ENCODE measurements at places on chromosomes 12 and 14.

DNA sequence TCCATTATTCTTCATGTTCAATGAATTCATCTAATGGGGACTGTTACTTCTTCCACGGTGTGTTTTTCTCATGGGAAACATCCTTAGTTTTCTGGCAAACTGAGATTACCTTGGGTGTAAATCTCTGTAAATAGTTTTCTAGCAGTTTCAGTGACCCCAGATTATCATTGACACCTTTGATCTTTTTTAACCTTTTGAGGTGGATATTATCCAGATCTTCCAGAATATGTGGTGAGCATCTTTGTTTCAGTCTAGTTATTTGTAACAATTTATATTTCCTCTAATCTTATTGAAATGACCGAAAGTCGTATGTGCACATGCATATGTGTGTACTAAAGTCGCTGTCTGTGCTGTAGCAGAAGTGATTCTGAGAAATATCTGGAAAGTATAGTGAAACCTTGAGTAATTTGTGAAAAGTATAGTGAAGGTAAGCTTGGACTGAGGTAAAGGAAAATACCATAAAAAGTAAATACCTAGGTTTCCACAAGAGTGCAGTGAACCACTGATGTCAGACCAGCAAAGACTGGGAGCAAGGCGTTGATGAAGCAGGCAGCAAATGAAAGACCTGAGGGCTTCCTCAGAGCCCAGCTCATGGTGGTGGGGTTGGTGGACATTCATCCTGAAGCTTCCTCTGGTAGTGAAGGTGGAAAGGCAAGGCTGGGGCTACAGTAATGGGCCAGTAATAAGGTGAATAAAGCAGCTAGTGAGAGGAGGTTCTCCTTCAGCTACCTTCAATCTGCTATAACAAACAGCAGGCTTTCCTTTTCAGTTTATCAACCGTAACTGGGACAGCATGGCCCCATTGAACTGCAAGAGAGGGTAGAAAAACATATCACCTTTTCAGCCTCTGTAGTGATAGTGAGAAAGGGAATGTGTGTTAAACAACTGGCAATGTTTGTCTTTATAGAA, 480.2 kb upstream of the FBXO33 start:
- no peak for DNase-seq

GRCh38 chr14:28412077-28412476, 354.5 kb upstream of the FOXG1 start:
- no peak for DNase-seq

DNA sequence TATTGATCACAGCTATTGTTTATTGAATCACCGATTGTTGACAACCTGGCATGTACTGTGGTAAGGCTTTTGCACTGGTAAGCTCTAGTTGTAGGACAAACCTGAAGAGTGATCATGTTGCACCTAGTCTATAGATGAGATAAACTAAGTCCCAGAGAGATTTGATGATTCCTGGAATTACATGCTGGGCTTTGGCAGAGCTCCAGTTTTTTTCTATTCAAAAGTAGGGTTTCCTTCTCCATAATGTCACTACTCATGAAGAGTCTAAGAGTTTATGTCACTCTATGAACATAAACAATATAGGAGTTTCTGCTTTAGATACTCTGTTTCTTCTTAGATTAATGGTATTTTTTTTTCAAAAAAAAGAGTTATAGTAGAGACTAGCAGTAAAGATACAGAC, 72.0 kb downstream of the BMP4 start:
- no peak for DNase-seq

GRCh38 chr12:89525305-89525823, 483 bp downstream of the POC1B start:
- DNase-seq, result no peak

DNA sequence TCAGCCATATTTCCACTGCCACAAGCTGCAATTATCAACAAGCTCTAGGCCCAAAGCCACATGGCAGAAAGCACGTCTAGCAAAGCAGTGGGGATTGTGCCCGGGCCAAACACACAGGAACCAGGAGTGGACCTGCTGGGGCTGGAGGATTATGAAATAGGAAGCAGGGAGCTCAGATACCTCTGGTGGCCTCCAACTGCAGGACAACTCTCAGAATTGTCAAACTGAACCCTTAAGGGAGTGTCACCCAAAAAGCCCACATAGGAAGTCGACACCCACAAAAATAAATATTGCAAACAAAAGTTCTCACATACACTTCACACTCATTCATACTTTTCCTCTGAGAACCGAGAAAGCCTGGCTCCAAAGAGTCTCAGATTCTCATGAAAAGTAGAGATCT, 26.1 kb downstream of the KCTD10 start:
- DNase-seq, result no peak

DNA sequence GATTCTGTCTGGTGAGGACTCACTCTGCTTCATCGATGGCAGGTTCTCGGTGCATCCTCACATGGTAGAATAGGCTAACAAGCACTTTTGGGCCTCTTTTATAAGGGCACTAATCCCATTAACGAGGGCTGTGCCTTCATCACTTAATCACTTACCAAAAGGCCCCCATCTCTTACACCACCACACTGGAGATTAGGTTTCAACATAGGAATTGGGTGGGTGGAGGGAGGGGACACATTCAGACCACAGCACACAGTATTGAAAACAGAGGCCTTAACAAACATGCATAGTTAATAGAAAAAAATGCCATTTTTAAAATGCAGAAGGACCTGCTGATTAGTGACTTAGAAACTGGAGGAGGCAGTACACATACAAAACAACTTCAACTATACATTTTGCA, 61.6 kb downstream of the SPPL3 start:
- DNase-seq, result no peak

- DNase-seq, result no peak
Observed at GRCh38 chr12:7905071-7905470, 30.9 kb downstream of the SLC2A3 start.

DNA sequence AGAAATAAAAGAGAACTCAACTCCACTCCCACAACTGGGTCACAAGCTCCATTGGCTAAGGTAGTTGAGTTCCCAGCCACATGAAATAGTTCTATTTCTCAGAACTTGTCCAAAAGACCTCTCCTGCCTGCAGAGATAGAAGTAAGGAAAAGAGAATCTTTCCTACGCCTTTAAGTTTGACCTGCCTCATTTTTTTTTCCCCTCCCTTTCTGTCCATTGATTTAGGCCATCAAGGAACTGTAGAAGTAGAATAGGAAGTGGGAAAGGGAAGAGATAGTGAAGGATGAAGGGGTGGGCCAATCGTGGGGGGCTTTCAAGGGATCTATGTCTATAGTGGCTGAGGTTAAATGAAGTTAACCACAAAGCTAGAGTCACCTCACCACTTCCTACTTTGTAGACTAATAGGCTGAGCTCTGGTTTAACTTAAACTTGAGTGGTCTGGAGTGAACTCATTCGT, 13.9 kb upstream of the NUDT4 start:
- DNase-seq, result no peak

GRCh38 chr12:124804011-124804621, 59.5 kb downstream of the SCARB1 start:
- DNase-seq, result peak; percentile 20

- no peak for DNase-seq
Observed at GRCh38 chr12:102441077-102441596, 39.2 kb downstream of the IGF1 start.

GRCh38 chr12:106045251-106045674, 93.5 kb downstream of the NUAK1 start:
- DNase-seq, result peak; percentile 25

DNA sequence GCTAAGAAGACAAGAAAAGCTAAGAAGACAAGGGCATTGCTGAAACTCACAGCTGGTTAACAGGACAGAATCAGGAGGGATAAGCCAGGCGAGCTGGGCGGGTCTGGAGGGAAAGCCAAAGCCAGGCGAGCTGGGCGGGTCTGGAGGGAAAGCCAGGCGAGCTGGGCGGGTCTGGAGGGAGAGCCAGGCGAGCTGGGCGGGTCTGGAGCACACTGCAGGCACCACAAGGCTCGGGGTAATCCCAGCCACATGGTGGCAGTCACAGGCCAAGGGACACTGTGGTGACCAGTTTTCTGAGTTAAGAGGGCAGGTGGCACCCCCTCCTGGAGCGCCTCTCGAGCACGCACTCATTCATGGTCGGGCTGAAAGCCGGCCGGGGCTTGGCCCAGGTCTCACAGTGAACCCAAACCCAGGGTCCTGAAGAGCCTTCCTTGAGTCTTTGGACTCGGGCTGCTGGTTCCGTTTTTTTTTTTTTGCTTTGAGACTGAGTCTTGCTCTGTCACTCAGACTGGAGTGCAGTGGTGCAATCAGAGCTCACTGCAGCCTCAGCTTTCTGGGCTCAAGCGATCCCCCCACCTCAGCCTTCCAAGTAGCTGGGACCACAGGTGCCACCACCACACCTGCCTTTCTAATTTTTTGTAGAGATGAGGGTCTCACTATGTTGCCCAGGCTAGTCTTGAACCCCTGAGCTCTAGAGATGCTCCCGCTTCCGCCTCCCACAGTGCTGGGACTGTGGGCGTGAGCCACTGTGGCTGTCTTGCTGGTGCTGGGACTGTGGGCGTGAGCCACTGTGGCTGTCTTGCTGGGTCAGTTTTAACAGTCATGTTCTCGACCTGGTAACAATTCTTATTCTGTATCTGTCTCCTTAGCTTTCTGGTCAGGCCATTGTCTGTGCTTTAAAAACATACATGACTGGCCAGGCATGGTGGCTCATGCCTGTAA, 40.2 kb downstream of the HSP90AA1 start:
- peak; percentile 26 for DNase-seq

DNA sequence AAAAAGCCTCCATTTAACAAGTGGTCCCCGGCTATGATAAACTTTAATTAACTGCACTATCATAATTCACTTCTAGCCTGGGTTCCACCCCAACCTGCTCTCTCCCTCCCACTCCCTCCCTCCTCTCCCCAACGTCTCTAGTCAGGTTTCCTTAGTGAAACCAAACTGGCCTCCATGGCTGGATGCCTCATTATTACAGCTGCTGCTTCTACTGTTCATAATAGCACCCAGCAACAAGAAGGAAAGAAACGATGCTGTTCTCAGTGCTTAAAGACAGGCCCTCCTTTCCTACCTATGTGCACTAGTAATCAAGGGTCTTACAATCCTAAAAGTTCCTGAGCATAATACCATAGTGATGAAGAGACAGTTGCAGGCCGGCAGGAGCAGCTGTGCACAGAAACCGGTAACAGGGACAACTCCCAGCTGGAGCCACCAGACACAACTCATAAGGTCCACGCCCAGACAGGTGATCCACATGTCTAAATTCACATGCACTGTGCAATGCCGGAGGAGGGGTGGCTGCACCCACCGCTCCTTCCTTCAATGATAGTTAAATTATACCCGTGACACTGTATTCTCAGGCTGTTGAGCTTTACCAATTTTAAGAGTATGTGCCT, 6.2 kb downstream of the IRF2BPL start:
- DNase-seq, result no peak

DNA sequence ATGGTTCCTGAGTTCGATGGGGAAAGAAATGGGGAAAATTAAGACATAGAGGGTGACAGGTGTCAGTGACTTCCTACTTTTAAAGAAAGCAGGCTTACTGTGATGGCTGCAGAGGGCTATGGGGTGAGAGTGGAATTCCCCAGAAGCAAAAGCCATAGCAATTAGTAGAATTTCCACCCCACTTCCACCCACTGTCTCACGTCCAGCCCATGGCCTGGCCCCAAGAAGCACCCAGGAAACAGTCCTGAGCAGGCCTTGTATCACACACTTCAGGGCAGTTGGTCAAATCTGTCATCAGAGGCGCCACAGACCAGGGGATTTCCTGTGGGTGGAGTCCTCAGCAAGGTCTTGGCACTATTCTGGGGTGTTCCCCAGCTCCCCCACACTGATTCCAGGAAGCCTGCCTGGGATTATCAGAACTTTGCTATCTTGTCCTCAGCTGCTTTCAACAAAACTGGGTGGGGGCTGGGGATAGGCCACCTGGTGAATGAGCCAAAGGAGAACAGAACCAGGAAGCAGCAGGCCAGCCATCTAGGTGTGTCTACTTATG, 120.1 kb upstream of the CCND2 start:
- DNase-seq, result no peak

DNA sequence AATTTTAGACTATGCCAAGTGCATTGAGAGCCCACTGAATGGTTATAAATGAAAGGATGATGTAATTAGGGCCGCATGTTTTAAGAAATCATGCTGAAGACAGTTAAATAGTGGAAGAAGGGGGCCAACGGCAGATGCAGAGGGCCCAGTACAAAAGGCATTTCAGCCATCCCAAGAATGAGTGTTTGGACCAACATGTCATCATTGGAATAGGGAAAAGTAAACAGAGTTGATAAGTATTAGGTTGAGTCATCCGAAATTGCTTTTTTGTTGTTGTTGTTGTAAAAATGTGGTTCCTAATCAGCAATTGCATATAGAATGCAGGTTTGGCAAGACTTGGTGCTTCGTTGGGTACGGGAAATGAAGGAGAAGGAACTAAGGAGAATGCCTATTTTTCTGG, 29.5 kb downstream of the BMP4 start:
- no peak for DNase-seq

DNA sequence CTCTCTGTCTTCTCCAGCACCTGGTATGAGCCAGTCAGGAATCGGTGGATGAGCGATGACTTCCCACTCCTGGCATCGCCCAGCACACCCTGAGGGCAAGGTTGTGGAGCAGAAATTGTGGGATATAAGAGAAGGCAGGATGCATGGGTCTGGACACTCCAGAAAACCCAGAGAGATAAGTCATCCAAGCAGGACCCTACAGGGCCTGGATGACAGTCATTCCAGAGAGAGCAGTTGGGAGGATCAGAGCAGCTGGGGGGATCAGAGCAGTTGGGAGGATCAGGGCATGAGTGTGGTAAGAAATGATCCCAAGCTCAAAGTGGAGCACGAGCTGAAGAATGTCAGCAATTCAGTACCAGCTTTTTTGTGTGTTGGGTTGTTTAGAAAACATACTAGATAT, 4.0 kb downstream of the AGAP2 start:
- no peak for DNase-seq

DNA sequence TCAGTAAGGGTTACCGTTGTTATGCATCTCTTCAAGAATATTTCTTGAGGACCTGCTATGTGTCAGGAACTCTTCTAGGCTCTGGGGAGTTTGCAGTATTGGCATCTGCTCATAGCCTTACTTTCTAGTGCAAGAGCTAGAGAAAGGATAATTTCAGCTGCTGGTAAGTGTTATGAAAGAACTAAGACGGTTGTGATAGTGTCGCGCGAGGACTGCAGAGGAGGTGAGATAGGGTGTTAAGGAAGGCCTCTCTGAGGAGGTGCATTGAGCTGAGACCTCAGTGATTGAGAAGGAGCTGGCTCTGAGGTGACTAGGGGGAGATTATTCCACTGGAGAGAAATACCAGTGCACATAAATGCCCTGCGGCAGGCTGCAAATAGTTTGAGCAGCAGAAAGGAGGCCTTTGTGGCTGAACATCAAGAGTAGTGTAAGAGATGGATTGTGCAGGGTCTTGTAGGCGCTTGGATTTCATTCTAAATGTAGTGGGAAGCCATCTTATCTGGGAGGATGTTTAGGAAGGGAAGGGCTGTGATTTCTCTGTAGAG, 824 bp downstream of the DDX55 start:
- DNase-seq, result no peak

DNA sequence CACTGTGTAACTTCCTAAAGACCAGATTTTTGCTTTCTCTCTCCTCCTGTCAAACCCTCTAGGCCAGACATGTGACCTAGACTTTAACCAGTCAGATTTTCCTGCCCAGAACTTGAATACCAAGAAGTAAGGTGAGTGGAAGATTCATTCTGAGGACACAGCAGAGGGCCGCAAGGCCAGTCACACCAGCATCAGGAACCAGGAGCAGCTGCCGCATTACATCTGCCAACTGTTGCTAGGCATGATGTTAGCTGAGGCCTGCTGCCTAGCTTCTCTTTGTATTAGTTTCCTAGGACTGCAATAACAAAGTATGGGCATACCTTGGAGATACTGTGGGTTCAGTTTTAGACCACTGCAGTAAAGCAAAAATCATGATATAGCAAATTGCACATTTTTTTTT, 101.9 kb upstream of the BMP4 start:
- no peak for DNase-seq
